ENCODE measurements at places on chromosomes 12 and 14. TPM values are rescaled to one million over a fixed set of nuclear protein-coding genes. Genes with fewer than 3 reads are reported as not detected.
A peak's percentile ranks its signal among the peaks of the same experiment; 100 is the strongest.

DNA sequence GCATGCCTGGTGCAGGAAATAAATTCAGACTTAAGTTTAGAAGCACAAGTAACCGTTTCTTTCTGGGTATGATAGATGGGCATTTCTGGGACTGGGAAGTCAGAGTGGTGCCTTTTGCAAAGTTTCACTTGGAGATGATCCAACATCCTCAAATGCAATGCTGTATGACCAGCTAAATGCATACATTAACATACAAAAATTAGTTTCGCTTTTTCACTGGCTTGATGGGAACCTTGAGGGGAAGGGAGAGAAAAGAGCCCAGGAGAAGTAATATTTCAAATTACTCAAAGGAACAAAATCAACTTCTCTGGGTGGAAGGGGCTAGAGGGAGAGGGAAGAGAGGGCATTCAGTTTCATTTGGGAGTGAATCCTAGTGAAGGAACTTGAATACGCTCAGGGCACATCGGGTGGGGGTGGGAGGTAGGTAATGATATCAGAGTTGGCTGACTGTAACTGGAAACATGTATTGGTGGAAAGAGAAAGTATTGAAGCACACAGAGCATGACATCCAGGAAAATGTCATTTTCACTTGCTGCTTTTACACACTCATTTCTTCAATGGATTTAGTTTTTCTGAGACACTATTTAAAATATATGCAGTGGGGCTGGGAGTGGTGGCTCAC, 175.5 kb downstream of the PTPRO start:
- DNase-seq: no peak

DNA sequence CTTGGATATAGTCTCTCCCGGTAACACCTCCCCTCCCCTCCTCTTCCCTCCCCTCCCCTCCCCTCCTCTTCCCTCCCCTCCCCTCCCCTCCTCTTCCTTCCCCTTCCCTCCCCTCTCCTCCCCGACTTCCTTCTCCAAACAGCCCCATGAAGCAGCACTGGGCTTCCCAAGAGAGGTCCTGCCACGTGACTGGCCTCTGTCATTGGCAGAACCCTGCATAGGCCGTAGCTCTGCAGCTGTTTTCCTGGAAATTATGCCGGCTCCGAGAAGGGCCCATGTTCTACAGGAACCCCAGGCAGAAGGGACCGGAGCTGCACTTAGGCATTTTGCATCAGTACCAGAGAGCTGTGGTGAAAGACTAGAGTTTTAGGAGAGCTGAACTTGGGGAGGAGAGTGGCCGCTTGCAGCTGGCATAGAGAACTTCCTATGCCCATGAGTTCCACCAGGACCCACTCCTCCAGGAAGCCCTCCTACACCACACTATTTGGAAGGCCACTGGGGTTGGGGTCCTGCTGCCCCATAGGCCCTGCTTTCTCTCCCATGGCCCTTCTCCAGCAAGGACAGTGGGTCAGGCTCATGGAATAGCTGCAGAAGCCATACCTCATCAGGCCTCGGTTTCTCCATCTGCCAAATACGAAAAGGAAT, 5.1 kb upstream of the TNFAIP2 start:
- DNase-seq: no peak

GRCh38 chr12:120231316-120232011, 30.6 kb upstream of the RPLP0 start:
- DNase-seq: peak; percentile 69

KRT77 gene
- total RNA-seq: not detected

DTX1 gene
- total RNA-seq: 1.1 TPM

OR6C2 gene
- 1.2 TPM for total RNA-seq

LAG3 gene
- total RNA-seq: 2.3 TPM

PRH2 gene
- not detected for total RNA-seq

PSMA3 gene
- total RNA-seq: 185 TPM

ALDH1L2 gene
- 19.1 TPM for total RNA-seq

STAC3 gene
- total RNA-seq: 3.0 TPM

All from ureter (tissue), 1 donor.